ENCODE measurements at places on chromosomes 4 and X. TPM values are rescaled to one million over a fixed set of nuclear protein-coding genes. Genes with fewer than 3 reads are reported as not detected.

DNA sequence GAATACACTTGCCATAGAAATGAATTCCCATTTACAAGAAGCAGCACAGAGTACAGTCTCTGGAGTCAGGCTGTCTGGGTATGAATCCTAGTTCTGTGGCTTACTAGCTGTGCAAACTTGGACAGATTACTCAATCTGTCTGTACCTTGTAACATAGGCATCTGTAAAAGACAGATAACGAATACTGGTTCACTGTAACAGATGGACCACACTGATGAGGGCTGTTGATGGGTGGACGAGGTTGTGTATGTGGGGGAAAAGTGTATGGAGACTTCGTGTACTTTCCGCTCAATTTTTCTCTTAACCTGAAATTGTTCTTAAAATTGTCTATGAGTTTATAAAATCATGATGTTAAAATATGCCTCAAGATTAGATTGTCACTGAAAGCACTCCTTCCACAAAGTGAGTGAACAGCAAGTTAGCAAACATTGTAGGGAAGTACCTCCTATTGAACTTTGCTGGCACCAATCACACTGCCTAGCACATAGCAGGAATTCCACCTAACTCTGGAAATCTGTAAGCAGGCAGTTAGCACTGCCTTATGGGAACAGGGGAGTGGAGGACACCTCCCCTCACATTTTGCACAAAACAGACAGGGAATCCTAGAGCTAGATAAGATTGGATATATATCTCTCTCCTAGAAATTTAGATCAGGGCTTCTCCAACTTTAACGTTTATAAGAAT, 6.5 kb upstream of the EXOSC9 start:
- no peak overlapping the region for H3K4me3 ChIP-seq
- H3K36me3 ChIP-seq: no peaks in the 10 kb centered on the region
- no peak for DNase-seq
- peaks cover 4% of the 10 kb centered on the region for H3K4me1 ChIP-seq
- H3K27me3 ChIP-seq: no peaks in the 10 kb centered on the region

- peaks cover 23% of the 10 kb centered on the region for H3K4me1 ChIP-seq
- no peak overlapping the region for H3K27ac ChIP-seq
- DNase-seq: no peak
- no peak overlapping the region for H3K4me3 ChIP-seq
- no peaks in the 10 kb centered on the region for H3K36me3 ChIP-seq
- no peaks in the 10 kb centered on the region for H3K27me3 ChIP-seq
Observed at GRCh38 chr4:47839259-47839658, 1.4 kb upstream of the CORIN start.

GRCh38 chr4:100907465-100908454, 389.9 kb upstream of the EMCN start:
- no peak overlapping the region for H3K27ac ChIP-seq
- no peak overlapping the region for H3K4me3 ChIP-seq
- DNase-seq: no peak
- no peaks in the 10 kb centered on the region for H3K27me3 ChIP-seq

- no peak for DNase-seq
- no peaks in the 10 kb centered on the region for H3K4me1 ChIP-seq
- no peaks in the 10 kb centered on the region for H3K36me3 ChIP-seq
- no peaks in the 10 kb centered on the region for H3K27me3 ChIP-seq
Observed at GRCh38 chr4:8641931-8642650, 49.5 kb downstream of the CPZ start.

NXF2 gene
- not detected for total RNA-seq

DIPK2B gene
- total RNA-seq: not detected

- no peak overlapping the region for H3K4me3 ChIP-seq
- DNase-seq: no peak
- H3K36me3 ChIP-seq: no peaks in the 10 kb centered on the region
Observed at GRCh38 chr4:35228313-35228712, 1016.0 kb downstream of the ARAP2 start.

DNA sequence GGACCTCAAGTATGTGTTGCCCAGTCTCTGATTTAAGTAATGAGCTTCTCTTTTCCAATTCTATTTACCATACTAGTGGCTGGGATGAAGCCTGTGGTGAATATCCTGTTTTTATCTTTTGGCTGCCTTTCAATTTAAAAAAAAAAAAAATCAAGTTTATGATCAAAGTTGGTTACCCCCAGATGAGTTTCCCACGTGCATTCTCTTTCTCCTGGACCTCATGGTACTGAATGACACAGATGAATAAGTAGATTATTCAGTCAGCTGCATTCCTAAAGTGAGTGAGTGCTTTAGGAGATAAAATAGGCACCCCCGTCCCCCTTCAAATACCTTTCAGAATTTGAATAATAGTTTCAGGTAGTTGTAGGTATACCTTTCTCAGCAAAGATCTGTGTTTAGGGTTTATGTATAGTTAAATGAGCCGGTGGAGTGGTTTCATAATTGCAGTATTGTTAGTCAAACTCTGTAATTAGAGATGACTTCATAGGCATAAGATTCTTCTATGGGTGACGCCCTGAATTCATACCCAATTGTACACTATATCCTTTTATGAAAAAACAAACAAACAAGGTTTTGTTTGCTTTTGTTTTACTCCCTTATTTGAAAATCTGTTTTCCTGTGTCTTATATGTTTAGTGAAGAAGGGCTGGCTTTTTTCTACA, 41.9 kb downstream of the PLS3 start:
- H3K4me1 ChIP-seq: no peaks in the 10 kb centered on the region
- H3K27me3 ChIP-seq: no peaks in the 10 kb centered on the region
- H3K36me3 ChIP-seq: no peaks in the 10 kb centered on the region
- H3K4me3 ChIP-seq: no peak overlapping the region
- DNase-seq: no peak

DNA sequence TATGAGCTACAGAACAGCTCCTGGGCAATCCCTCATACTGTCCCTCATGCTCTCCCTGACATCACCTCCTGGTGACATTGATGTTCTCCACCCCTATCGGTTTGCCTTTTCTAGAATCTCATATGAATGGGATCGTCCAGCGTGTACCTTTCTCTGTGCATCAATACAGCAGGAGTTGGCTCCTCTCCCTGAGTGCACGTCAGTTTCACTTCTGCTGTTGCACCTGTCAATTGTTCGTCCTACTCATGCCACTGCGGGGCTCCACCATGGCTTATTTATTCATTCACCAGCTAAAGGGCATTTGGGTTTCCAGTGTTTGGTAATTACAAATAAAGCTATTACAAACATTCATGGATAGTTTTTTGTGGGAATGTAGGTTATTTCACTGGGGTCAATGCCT, 269.1 kb upstream of the ZFP42 start:
- no peaks in the 10 kb centered on the region for H3K4me1 ChIP-seq
- H3K27ac ChIP-seq: no peak overlapping the region
- no peak overlapping the region for H3K4me3 ChIP-seq
- H3K27me3 ChIP-seq: no peaks in the 10 kb centered on the region
